ENCODE measurements at places on chromosomes 2 and 18.

DNA sequence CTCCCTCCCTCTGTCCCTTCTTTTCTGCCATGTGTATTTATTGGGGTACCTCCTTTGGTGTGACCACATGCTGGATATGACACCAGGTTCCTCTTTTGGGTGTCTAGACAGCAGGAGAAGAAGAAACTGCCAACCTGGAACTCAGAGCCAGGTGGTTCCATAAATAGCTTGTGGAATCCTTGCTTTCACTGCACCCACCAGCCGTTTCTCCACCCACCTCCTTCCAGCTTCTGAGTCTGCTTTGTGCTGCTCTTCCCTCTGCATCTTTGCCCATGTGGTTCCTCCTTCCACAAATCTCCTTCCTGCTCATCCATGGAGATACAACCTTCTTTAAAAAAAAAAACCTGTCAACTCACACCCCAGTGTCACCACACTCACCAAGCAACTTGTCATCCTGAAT is 80.2 kb upstream of the SKOR2 start:
- no peak for DNase-seq

- no peak for DNase-seq
These were observed 71.5 kb downstream of the OSBPL6 start for GRCh38 chr2:178265851-178266250.

DNA sequence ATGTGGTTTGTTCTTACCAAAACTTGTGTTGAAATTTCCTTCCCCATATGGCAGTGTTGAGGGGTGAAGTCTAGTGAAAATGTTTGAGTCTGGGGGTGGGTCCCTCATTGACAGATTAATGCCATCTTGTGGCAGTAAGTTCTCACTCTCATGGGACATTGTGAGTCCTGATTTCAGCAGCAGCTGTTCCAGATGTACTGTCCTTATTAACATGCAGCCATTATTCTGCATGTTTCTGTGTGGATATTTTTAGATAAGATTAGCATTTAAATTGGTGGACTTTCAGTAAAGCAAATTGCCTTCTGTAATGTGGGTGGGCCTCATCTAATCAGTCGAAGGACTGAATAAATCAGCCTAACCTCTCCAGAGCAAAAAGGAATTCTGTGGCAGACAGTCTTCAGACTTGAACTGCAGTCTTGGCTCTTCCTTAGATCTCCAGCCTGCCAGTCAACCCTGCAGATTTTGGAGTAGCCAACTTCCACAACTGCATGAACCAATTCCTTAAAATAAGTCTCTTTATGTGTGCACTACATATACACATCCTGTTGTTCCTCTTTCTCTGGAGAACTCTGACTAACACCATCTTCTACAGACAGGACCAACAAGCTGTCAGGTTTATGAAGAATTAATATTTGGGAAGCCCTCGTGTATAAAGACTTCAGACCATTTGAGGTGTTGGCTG is 138.7 kb upstream of the ZNF516 start:
- no peak for DNase-seq

DNA sequence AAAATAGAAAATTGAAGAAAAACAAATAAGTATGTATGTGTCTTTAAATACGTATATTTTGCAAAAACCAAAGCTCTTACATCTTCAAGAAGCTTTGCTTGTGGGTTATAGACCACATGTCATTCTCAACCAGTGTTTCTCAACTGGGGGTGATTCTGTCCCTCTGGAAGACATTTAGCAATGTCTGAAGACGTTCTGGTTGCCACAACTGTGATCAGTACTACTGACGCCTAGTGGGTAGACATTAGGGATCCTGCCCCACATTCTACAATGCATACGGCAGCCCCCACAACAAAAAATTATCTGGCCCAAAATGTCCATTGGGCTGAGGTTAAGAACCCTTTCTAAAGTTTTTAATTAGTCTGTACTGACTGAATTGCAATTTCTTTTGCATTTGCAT is 48.4 kb downstream of the UNC50 start:
- no peak for DNase-seq

GRCh38 chr2:79084495-79085135 is 3.2 kb downstream of the REG1B start:
- no peak for DNase-seq

DNA sequence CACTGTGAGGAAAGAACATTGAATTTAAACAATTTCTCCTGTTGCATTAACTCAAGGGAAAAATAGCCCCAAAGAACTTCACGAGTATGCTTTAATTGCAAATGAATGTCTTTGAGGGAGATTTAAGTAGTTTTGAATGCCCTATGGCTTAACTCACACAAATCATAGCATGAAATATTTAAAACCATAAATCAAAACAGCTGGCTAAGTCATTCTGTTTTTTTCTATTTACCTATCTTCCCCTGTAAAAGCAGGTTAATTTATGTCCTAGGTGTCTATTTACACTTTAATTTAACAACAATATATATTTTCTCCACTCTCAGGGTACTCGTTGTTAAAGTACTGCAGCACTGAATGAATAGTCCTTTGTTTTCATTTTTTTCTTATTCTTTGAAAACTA is 118.8 kb upstream of the PIEZO2 start:
- DNase-seq = no peak

DNA sequence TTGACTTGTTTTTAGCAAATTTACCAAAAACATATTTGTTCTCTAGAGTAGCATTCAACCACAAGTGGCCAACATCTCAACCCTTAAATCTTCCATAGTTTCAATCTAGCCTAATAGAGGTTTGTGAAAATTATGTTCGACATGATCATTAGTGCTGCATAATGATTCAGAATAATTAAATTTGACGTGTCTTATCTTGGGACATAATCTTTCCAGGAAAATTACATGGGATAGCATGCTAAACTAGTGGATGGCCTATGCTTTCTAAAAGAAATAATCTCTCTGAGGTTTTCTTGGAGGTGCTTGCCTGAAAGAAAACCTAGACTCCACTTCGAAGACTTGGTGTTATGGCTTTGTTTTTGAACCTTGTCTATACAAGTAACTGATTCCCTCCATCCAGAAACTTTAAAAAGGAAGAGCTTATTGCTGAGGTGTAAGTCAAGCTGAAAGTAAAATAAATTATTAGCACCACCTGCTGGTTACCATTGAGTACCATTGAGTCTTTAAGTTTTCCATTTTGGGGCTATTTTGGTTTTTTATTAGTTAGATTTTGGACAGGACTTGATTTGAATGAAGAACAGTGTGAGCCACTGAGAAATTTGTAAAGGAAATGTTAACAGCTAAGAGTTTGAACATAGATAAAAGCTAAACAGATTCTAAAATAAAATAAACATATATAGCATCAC is 32.7 kb downstream of the COX7A2L start:
- DNase-seq = no peak

DNA sequence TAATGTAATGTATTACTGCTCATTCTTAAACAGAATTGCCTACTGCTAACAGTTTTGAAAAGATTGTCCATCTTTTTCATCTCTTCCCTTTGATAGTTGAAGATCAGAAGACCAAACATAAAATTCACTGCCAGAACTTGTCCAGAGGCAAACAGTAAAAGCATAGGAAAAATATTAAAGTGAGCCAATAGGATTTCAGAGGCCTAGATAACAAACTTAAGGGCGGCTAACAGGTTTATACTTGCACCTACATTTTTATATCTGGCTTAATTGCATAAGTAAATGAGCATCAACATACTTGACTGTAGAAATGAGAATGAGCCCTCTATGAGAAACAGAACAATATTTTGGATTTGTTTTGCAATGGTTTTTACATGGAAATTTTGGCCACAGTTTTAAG is 30.3 kb downstream of the ZC3H15 start:
- no peak for DNase-seq

DNA sequence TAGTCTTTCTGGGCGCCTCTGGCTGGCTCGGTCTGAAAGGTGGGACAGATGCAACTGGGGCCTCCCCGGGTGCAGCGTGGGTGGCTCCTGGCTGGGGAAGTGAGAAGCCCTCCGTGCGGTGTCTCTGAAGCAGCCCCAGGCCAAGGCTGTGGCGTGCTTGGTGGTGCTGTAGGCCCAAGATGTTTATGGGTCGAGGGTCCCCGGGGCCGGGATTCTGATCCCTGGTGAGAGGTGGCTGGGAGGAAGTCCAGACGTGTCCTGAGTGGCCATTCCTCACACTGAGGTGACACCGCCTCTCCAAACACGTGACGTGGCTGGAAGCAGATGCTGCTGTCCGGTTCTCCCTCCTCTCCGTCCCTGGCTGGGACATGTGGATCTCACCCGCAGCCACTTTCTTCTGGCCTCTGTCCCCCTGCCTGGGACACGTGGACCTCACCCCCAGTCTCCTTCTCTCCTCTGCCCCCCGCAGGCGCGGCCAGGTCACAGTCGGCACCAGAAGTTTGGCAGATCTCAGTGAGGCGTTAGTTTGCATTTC is 12.6 kb downstream of the RTP5 start:
- peak; percentile 84 for DNase-seq

- no peak for DNase-seq
These were observed 27.1 kb upstream of the MAP3K20 start for GRCh38 chr2:173048522-173048896.

DNA sequence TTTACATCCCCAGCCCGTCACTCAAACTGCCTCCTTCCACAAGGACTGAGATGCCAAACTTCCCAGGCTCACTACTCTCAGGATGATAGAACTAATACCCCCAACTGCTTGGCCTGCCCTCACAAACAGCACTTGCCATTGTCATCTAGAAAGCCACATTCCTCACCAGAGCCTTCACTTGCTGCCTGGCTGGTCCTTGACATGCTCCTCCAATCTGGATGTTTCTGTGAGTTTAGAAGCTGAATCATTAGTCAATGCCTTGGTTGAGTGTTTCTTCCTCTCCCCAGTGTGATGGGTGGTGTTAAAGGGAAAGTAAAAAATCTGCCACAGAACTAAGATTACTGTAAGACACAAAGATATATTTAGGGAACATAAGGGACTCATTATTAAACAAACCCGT is 52.5 kb downstream of the MARCHF4 start:
- DNase-seq = no peak

GRCh38 chr2:105129722-105130232 is 91.9 kb downstream of the MRPS9 start:
- peak; percentile 31 for DNase-seq

- DNase-seq = no peak
These were observed 147.0 kb downstream of the VAPA start for GRCh38 chr18:10060841-10061240.

DNA sequence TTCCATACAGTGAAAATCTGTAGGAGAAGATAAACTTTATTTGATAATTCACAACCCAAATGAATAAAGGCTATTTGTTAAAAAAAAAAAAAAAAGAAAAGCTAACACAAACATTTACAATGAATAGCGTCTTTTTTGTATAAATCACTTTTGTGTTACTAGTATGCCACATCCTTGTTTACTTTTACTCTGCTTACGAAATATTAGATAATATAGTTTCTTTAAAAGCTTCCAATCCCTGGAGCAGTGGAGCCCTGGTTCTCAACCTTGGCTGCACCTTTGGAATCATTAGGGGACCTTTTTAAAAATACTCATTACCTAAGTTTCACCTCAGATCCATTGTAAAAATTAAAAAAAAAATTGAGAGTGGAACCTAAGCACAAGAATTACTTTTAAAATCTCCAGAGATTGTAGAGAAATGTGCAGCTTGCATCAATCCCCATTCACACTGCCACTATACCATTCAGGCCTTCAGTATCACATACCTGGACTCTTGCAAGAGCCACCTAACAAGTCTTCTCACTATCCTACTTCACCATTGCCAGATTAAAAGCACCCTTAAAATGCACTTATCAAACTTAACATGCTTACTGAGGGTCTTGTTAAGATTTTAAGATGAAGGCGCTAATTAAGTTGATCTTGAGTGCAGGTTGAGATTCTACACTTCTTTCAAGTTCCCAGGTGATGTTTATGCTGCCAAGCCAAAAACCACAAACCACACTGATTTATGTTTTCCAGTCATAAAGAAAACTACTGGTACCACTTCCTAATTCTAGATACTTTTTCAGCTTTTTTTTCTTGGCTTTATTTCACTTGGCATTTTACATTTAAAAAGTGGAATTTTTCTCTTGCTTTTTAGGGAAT is 59.7 kb upstream of the ZC3H15 start:
- no peak for DNase-seq
